ENCODE measurements at places on chromosomes 4 and X.
A peak's percentile ranks its signal among the peaks of the same experiment; 100 is the strongest.

GRCh38 chr4:3299122-3299975 lies 6.5 kb downstream of the RGS12 start:
- DNase-seq = peak; percentile 22

- no peak for DNase-seq
Measured at GRCh38 chr4:7418131-7418943, 16.4 kb downstream of the PSAPL1 start.

- no peak for DNase-seq
Measured at GRCh38 chrX:39194673-39195072, 393.4 kb downstream of the MID1IP1 start.

DNA sequence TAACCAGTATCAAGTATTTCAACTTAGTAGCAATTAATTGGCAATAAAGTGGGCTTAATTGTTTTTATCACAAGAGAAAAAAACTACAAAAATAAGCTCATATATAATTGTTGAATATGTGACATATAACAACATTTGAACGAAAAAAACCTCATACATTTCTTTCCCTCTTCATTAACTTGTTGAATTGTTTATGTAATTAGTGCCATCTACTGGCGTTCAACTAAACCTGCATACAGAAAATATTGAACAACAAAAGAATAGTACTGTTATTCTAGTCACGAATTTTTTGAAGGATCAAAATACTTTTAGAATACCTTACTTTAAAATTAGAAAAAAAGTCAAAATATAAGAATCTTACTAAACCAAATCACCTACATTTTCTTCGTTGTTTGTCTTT lies 586.5 kb upstream of the FTHL17 start:
- DNase-seq = no peak

DNA sequence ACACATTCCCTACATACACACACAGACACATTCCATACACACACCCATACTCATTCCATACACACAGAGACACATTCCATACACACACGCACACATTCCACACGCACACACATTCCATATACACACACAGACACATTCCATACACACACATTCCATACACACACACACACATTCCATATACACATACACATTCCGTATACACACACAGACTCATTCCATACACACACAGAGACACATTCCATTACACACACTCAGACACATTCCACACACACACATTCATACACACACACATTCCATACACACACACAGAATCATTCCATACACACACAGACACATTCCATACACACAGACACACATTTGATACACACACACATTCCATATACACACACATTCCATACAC lies 15.2 kb downstream of the LINC00632 start:
- DNase-seq = no peak

- DNase-seq = no peak
Measured at GRCh38 chr4:147136751-147137150, 191.1 kb upstream of the TTC29 start.

GRCh38 chr4:88619971-88620370 lies 27.7 kb downstream of the HERC3 start:
- no peak for DNase-seq

- peak; percentile 43 for DNase-seq
Measured at GRCh38 chr4:3523628-3524221, 8.5 kb downstream of the LRPAP1 start.

- DNase-seq = no peak
Measured at GRCh38 chr4:36532670-36533379, 251.4 kb downstream of the DTHD1 start.

GRCh38 chrX:24253469-24253868 lies 60.4 kb downstream of the SUPT20HL2 start:
- DNase-seq = no peak

- no peak for DNase-seq
Measured at GRCh38 chrX:27575565-27575964, 14.6 kb upstream of the DCAF8L2 start.

- no peak for DNase-seq
Measured at GRCh38 chr4:157678478-157678877, 457.9 kb downstream of the GRIA2 start.

GRCh38 chrX:30835373-30835772 lies 53.7 kb downstream of the TAB3 start:
- peak; percentile 57 for DNase-seq

DNA sequence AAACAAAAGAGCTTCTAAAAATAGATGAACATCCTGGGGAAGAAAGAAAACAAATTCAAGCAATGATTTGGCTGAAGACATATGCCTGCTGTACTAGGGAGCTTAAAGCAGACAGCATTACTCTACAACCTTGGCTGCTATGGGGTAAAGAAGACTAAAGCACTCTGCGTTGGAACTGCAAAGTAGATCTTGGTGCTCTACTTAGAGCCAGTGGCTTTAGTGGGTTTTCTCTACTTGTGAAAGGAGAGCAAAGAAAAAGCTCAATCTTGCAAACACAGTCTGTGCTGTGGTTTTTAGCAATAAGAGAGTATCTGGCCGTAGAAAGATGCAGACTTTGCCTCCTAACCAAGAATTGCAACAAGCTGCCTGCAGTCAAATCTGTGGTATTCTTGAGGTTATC lies 334.7 kb upstream of the NDST3 start:
- no peak for DNase-seq

DNA sequence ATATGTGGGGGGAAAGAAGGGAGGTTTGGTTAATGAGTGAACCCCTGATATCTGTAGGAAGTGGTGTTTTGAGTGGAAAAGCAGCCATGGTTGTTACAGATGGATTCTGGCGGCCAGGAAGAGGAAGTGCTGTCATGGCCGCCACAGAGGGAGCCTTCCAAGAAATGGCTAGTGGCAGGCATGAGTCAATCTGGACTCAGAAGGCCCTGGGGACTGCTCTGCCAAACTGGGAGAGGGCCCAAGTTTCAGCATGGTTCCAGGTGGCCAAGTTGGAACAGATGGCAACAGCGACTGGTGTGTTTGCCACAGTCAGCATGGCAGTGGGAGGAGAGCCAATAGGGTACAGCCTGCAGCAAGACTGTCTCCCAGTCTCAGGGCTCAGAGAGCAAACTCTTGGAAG lies 32.5 kb downstream of the ETDB start:
- no peak for DNase-seq

GRCh38 chr4:168908851-168909273 lies 101.2 kb downstream of the CBR4 start:
- no peak for DNase-seq

DNA sequence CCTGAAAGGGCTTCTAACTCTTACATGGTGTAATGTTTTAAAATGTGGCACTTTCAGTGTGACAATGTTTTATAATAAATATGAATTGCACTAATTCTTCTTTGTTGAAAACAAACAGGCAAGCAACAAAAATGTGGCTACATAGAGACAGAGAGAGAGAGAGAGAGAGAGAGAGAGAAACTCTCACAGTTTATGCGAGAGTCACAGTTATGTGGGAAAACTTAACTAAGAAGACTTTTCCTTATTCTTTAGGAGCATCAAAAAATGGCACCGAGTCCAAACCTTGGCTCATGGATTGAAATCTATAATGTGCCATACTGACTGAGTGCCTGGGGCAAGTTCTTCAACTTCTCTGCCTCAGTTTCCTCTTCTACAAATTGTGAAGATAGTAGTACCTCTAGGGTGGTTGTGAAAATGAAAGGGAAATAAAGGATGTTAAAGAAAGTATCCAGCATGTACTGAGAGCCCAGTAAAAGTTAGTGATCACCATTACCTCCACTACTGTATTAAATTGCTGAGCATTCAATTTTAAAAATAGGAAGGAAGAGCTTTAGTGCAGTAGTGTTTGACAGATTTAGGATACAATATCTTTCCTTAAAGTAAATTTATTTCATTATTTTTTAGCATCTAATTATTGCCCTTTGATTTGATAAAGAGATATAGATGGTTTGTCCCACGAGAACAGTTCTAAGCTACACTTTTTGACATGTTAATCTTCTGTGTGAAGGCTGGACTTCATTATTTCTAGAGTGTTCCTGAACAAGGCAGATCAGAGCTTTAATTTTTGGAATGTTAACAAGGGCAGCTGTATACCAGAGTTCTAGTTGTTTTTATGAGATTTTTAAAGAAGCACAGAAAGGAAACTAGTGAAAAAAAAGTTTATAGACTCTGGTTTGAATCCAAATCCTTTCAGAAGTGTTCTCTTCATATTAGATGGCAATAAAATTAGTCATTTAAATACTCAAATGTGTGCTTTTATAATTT lies 187.5 kb upstream of the ANK2 start:
- DNase-seq = no peak

DNA sequence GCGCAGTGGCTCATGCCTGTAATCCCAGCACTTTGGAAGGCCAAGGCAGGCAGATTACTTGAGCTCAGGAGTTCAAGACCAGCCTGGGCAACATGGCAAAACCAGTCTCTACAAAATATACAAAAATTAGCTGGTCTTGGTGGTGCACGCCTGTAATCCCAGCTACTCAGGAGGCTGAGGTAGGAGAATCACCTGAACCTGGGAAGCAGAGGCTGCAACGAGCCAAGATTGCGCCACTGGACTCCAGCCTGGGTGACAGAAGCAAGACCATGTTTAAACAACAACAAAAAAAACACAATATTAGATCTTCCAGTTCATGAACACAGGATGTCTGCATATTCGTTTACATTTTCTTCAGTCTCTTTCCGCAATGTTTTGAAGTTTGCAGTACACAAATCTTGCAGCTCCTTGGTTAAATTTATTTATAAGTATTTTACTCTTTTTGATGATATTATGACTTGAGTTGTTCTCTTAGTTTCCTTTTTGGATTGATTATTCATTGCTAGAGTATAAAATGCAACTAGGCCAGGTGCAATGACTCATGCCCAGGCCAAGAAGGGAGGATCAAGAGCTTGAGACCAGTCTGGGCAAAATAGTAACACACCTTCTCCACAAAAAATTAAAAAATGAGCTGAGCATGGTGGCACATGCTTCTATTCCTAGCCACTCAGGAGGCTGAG lies 30.4 kb upstream of the ABCG2 start:
- DNase-seq = no peak

DNA sequence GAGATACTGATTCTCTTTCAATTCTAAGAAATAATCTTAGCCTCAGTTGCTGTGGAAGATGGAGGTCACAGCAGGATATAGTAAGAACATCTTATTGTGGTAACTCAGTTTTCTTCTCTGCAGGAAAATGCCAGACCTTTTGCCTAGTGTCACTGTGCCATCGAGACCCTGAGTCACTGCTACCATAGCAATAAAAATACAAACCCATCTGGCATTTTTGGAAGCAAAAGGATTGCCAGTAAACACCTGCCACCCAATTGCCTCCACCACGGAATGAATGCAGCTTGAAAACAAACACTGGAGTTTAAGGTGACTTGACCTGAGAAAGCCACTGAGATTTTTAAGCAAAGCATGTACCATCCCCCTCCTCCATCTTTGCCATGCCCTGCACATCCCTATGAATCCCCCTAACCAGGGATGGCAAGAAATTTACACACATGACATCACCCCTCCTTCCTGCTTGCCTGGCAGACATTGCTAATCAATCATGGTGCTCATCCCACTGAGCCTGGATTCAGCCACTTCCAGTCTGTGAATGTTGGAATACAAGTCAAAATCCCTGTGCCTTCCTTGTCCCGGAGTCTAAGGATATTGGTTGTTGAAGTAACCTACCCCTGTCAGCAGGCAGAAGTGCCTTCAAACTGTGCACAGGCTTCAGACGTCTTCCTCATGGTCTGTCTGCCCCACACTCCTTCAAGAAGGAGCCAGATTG lies 59.6 kb upstream of the MAMLD1 start:
- DNase-seq = no peak

GRCh38 chrX:106208154-106208553 lies 40.0 kb downstream of the PWWP3B start:
- no peak for DNase-seq

- no peak for DNase-seq
Measured at GRCh38 chr4:173857828-173858227, 327.8 kb upstream of the HAND2 start.

DNA sequence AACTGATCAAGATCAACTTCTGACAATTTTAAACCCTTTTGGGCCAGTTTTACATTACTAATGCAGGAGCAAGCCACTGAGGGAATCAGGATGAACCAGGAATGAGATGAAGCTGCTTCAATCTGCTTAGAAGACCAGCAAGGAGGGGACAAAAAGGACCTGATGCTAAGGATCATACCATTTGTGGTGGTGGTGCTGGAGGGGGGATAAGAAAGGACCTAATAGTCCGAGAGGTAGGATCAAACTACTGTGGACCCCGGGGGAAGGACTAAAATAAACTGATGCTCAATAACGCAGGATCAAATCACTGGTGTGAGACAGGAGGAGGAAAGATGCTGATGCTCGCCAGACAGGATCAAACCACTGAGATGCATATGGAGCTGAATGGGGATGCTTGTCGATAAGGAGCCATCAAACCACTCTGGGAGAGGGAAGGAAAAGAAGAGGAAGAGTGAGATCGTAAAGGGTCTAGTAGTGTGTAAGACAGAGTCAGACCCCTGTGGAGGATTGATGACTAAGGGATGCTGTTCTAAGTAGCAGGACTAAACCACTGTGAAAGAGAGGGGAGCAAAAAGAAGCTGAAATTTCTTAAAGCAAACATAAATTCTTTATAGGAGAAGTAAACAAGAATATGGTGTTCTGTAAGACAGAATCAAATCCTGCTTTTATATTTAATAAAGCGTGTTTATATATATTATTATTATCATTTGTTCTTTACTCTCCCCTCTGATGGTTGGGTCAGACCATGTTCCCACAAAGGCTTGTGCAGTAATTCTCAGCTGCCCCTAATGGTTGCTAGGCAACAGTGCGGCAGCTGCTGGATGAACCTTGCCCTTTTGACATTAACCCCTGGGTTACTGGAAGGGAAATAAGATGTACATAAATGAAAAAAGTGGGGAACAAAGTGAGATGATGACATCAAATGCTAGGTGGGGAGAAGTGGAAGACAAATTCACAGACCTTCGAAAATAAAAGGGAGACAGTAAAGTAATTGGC lies 432.5 kb upstream of the FGF16 start:
- no peak for DNase-seq

DNA sequence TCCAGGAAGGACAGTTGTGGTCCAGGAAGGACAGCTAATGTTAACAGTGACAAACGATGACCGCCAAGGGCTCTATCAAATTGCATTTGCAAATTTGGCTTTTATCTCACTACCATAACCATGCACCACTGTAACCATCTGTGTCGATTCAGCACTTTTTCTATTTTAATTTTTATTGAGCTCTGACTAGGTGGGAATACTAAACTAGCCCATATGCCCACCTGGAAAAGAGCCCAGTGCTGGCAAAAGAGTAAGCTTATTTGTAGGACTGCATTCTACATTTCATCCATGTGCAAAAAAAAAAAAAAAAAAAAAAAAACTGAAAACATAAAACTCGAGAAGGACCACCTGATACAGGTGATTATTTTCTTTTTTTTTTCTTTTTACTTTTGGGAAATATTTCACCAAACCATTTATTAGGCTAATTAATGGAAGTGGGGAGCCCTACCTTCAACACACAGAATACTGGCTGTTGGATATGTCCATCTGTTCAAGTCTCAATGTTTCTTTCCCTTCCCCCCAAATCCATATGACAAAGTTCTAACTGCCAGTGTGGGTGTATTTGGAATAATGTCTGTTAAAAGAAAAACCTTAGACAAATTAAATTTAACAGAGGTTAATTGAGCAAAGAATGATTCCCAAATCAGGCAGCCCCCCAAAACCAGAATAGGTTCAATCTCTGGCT lies 99.5 kb upstream of the MXRA5 start:
- no peak for DNase-seq
